ENCODE measurements at places on chromosomes 3 and 15.

- no peak for DNase-seq
These were observed 1134.2 kb downstream of the ROBO1 start for GRCh38 chr3:78633626-78634025.

DNA sequence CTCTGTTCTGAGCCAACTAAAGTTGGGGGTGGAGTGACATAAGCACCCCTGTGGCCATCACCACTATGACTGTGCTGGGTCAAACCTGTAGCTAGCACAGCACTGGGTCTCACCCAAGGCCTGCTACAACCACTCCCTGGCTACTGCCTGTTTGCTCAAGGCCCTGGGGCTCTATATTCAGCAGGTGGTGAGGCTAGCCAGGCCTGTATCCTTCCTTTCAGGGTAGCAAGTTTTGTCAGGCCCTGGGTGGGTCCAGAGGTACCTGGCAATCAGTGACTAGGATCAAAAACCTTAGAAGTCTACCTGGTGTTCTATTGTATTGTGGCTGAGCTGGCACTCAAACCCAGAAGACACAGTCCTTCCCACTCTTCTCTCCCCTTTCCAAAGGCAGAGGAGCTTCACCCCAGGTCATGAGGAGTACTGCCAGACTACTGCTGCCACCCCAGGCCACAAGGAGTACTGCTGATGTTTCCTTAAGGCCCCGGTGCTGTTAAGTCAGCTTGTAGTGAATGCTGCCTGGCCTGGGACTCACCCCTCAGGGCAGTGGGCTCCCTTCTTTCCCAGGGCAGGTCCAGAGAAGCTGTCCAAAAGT is 170.8 kb downstream of the IGSF11 start:
- DNase-seq, result no peak

DNA sequence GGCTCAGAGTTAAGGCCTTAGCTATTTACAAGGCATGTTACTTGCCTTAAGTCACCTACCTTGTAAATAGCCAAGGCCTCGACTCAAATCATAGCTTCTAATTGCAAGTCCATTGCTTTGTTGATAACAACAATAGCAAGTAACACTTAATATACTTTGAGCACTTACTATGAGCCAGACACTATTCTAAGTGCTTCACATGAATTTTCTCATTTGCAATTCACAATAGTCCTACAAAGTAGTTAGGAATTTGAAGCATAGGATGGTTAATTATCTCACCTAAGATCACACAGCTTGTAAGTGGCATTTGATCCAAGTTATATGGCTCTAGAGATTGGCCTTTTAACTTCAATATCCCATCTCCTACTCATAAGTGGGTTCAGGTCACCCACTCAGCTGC is 28.4 kb downstream of the SLC9A9 start:
- DNase-seq, result no peak

- no peak for DNase-seq
These were observed 738.8 kb upstream of the GOLIM4 start for GRCh38 chr3:168834558-168834957.

DNA sequence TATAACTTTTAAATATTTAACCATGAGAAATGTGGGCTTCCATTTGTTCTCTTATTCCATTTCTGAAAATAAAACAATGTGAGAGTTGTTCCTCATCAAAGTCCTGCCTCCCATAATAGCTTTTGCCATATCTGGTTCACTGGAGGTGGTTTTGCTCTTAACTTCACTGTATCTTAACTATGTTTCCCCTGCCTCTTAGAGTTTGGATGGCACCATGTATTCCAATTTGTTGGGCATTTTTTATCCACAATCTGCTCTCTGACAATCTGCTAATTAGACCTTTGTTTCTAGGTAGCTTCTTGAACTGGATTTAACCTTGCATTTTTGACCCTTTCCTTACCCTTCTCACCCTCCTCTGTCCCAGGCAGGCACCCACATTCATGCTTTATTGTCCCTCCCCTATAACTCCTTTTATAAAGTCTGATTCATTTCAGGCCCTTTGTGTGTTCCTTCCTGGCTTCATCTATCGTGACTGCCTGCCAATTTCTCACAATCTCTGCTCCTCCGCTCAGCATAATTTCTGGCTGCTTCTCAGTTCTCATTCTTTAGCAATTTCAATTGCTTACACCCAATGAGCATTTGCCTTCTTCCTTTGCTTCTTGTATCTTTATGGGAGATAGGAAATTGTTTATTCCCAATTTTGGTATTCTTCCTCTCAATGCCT is 144.2 kb upstream of the ARHGEF26 start:
- no peak for DNase-seq

GRCh38 chr3:185847506-185847905 is 22.7 kb upstream of the IGF2BP2 start:
- DNase-seq, result no peak

DNA sequence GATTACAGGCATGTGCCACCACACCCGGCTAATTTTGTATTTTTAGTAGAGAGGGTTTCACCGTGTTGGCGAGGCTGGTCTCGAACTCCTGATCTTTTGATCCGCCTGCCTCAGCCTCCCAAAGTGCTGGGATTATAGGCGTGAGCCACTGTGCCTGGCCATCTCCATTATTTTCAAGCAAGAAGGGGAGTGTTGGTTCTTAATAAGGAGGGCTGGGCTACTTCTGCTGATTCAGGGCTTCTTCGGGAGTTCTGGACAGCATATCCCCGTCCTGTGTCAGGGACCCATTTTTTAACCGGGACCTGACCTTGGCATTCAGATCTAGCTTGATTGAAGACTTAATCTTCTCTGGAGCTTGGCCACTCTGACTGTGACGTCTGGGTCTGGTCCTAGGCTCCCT is 74.1 kb upstream of the SYN2 start:
- no peak for DNase-seq

DNA sequence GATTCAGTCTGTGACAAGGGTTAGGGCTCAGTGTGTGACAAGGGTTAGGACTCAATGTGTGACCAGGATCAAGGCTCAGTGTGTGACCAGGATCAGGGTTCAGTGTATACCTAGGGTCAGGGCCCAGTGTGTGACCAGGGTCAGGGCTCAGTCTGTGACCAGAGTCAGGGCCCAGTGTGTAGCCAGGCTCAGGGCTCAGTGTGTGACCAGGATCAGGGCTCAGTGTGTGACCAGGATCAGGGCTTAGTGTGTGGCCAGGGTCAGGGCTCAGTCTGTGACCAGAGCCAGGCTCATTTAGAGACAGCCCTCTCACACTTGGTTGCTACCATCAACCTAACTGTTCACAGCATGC is 24.2 kb downstream of the LOXL1 start:
- no peak for DNase-seq

DNA sequence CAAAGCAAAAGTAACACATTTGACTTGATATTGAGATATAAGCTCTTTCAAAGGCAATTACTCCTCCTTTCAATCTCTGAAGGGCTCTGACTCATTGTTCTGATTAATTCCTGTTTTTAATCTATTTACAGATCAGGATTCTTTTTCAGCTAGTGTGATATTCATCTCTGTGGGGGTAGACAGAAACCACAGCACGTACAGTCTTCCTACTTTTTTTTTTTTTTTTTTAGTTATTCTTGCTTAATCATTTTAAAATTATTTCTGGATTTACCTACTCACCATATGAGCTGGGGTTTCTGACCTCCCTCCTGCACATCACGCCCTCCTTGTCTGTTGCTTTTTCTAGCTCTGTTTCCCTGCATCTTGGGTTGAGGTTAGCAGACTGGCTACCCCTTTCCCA is 1.4 kb downstream of the CNTN3 start:
- no peak for DNase-seq

- DNase-seq, result no peak
These were observed 162.9 kb downstream of the TIGIT start for GRCh38 chr3:114456742-114457141.
